Endothelial cell (in vitro differentiated cells): ENCODE measurements at places on chromosomes 4 and X. TPM values are rescaled to one million over a fixed set of nuclear protein-coding genes. Genes with fewer than 3 reads are reported as not detected.

DNA sequence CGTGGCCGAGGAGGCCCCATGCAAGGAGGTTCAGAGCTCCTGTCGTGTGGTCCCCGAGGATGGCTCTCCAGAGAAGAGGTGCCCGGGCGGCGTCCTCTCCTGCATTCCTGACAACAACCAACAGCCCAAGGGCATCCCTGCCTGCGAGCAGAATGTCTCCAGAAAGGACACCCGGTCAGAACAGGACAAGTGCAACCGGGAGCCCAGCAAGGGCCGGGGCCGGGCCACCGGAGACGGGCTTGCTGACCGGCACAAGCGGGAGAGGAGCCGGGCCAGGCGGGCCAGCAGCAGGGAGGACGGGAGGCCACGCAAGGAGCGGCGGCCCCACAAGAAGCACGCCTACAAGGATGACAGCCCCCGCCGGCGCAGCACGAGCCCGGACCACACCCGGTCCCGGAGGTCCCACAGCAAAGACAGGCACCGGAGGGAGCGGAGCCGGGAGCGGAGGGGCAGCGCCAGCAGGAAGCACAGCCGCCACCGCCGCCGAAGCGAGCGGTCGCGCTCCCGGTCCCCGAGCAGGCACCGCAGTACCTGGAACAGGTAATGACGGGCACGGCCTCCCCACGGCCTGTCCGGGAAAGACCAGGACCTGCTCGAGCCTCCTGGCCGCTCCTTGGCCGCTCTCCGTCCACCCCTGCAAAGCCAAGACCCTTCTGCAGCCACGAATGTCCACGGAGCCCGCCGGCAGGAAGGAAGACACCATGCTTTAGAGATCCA lies 9.8 kb downstream of the AKAP17A start:
- no peak overlapping the region for H3K27ac ChIP-seq
- peaks cover 16% of the 10 kb centered on the region for H3K27me3 ChIP-seq
- DNase-seq: no peak
- H3K36me3 ChIP-seq: peaks cover 27% of the 10 kb centered on the region

The PCDH18 gene
- 14.8 TPM for total RNA-seq

- no peak for DNase-seq
- no peak overlapping the region for H3K4me3 ChIP-seq
- no peak overlapping the region for H3K27ac ChIP-seq
- no peaks in the 10 kb centered on the region for H3K4me1 ChIP-seq
Observed at GRCh38 chr4:24764345-24764744, 31.0 kb upstream of the SOD3 start.

GRCh38 chrX:36436361-36436760 lies 516.8 kb downstream of the CFAP47 start:
- H3K27me3 ChIP-seq: no peaks in the 10 kb centered on the region
- H3K36me3 ChIP-seq: no peaks in the 10 kb centered on the region
- H3K27ac ChIP-seq: no peak overlapping the region

DNA sequence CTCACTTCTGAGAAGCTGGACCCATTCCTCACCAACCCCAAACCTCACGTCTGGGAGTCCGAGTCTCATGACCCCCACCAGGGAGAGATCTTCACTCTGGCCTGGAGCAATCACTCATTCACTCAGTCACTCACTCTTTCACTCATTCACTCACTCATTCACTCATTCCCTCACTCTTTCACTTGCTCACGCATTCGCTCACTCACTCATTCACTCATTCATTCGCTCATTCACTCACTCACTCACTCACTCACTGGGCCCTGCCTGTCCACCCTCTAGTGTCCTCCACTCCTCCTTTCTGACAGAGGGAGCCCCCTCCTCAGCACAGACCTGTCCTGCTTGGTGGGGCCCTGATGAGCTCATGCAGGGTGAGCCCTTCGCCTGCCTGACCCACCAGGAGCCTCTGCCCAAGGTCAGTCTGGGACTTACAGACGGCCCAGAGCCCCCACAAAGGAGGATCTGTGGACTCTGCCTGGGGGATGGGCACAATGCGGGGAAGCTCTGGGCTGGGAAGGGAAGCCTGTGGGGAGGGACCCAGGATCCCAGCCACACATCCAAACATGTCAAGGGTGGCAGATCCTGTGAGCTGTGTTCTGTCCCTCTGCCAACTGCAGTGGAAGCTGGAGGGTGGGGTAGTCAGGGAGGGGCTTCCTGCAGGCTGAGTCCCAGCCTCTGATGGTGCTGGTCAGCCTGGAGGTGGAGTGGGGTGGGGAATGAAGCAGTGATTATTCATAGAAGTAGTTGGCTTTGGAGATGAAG lies 18.5 kb downstream of the CPZ start:
- no peak overlapping the region for H3K4me3 ChIP-seq
- H3K36me3 ChIP-seq: peaks cover 3% of the 10 kb centered on the region
- DNase-seq: no peak
- peaks cover 10% of the 10 kb centered on the region for H3K27me3 ChIP-seq
- H3K4me1 ChIP-seq: peaks cover 7% of the 10 kb centered on the region

DNA sequence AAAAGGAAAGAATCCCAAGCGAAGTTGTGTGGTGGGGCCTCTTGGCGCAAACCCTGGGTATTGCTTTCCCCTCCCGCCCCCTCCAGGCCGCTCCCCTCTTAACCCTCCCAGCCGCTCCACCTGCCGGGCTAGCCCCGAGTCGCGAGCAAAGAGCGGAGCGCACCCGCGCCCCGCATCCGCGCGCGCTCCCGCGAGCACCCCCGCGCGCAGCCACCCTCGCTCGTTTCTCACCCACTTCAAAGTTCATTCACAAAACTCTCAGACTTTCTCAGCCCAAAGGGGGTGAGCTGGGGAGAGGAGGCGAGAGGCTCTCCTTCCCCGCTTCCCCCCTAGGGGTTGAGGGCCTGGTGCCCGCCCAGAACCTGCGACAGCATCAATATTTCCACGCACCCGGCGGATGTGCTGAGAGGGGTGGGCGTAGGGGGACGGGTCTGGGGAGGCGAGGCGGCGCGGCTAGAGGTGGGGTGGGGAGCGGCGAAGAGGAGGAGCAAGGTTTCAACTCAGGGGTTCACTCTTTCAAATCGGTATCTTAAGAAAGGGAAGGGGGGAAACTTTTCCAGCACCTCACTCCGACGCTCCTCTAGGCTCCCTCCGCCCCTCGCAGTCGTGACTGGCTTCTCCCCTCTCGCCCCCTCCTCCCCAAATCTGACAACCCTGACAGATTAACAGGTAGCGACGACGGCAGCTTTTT lies 1.8 kb downstream of the MAML3 start:
- peak overlapping the region; percentile 84 for H3K27ac ChIP-seq
- H3K4me1 ChIP-seq: peaks cover 30% of the 10 kb centered on the region
- peaks cover 4% of the 10 kb centered on the region for H3K36me3 ChIP-seq
- peak; percentile 78 for DNase-seq
- H3K27me3 ChIP-seq: peaks cover 14% of the 10 kb centered on the region

DNA sequence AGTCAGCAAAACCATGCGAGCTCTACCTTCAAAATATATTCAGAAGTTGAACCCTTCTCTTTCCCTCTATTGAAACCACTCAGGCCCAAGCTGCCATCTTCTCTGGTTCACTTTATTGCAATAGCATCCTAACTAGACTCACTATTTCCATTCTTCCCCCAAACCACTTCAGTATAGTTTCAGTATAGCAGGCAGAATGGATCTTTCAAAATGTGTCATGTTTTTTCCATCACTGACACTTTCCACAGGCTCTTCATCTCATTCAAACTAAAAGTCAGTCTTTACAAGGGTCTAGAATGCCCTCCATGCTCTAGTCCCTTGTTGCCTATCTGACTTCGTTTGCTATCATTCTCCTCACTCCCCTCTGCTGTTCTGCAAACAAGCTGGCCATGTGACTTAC lies 274.4 kb downstream of the IDS start:
- no peak overlapping the region for H3K27ac ChIP-seq
- DNase-seq: no peak
- no peaks in the 10 kb centered on the region for H3K36me3 ChIP-seq
- H3K4me1 ChIP-seq: no peaks in the 10 kb centered on the region

- H3K4me3 ChIP-seq: no peak overlapping the region
- H3K27ac ChIP-seq: no peak overlapping the region
- peaks cover 4% of the 10 kb centered on the region for H3K27me3 ChIP-seq
Observed at GRCh38 chr4:1360423-1361283, 13.6 kb downstream of the UVSSA start.

DNA sequence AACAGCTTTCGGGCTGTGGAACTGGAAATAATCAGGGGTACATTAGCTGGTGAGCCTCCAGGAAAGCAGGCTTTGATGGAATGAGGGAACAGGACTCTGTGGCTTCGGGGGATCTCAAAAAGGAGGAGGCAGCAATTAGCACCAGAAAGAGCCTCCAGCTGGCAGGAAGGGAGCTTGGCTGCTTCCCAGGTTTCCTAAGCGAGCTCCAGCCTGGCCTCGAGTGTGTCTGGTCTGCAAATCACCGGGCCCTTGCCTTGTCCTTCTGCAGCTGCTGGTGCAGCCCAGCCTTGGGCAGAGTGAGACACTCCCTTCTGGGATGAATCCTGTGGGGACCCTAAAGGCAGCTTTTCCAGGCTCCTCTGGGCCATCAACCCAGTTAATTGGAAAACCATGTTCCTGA lies 10.7 kb upstream of the PDHA1 start:
- H3K36me3 ChIP-seq: no peaks in the 10 kb centered on the region
- no peaks in the 10 kb centered on the region for H3K27me3 ChIP-seq
- H3K27ac ChIP-seq: no peak overlapping the region
- no peaks in the 10 kb centered on the region for H3K4me1 ChIP-seq
- no peak for DNase-seq

The XK gene
- 0.31 TPM for total RNA-seq

GRCh38 chr4:23889814-23890341 lies at the start of gene PPARGC1A:
Gene PPARGC1A (minus strand): TSS chr4:23890047. CDS start chr4:23889957, 90 bp downstream.
- H3K4me3 ChIP-seq: peak within 1 kb of the TSS; percentile 79
- no peaks in the 10 kb centered on the region for H3K36me3 ChIP-seq
- DNase-seq: no peak
- H3K4me1 ChIP-seq: peaks cover 22% of the 10 kb centered on the region

DNA sequence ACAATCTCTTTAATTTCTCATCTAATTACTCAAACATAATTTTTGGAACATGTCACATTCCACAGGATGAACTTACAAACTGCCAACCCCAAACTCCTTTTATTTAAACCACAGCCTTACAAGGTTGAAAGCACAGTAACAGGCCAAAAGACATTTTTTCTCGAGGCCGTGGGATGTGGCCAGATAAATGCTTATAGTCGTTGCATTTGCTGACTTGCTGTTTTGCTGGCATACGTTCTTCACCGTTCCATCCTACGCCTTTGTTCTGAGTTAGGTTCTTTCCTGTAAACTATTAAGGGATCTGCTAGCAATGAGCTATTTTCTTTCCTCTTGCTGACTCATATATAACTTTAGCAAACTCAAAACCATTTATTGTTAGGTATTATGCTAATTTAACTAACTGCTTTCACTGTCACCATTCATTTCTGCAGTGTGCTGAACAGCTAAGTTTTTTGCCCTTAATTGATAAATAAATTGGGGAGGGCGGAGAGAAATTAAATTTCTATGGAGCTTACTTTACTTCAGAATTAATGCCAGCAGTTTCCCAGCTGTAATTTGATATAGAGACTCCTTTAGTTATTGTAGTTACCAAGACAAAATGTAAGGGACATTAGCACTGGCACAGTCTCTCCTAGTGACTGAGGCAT lies 135.1 kb upstream of the PACRGL start:
- no peaks in the 10 kb centered on the region for H3K4me1 ChIP-seq
- no peak for DNase-seq
- H3K27me3 ChIP-seq: no peaks in the 10 kb centered on the region
- H3K36me3 ChIP-seq: no peaks in the 10 kb centered on the region
- H3K27ac ChIP-seq: no peak overlapping the region
- H3K4me3 ChIP-seq: no peak overlapping the region

- DNase-seq: no peak
- no peak overlapping the region for H3K4me3 ChIP-seq
- H3K4me1 ChIP-seq: no peaks in the 10 kb centered on the region
- H3K27me3 ChIP-seq: peaks cover 4% of the 10 kb centered on the region
- no peak overlapping the region for H3K27ac ChIP-seq
Observed at GRCh38 chrX:70496491-70496890, 51.9 kb downstream of the DLG3 start.

The REELD1 gene
- total RNA-seq: 0.26 TPM

DNA sequence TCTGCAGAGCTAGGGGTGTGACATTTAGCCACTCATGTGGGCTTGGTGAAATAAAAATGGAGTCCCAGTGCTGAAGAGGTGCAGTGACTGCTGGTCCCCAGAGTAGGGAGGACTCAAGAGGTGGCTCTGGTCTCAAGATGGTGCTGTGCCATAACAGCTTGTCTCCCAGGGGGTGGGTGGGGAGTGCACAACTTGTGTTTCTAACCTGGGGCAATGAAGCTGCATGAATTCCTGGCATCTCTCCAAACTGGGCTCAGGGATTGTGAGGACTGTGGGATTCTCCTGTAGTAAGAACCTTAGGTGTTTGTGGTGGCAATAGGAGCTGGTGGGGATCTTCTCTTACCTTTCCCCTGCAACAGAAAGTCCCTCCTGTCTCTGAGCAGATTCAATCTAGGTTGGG lies 278.9 kb upstream of the SFRP2 start:
- DNase-seq: no peak
- peaks cover 2% of the 10 kb centered on the region for H3K27me3 ChIP-seq
- no peaks in the 10 kb centered on the region for H3K4me1 ChIP-seq
- no peak overlapping the region for H3K27ac ChIP-seq
- no peak overlapping the region for H3K4me3 ChIP-seq

DNA sequence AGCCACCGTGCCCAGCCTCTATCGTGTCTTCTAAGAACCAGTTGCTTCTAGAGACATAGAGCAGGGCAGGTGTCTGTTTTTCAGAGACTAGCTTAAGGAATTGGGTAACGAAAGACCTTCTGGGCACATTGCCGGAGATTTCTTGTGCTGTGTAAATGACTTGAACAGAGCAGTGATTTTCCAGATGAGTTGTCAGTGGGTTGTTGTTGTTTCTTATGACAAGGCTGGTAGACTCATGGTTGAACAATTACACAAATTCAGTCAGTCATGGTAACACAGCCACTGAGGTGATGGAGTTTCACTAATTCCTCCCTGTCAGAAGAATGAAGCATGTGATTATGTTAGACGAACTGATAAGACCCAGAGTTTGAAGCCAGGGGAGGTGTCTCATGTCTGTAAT lies 20.5 kb upstream of the DDX3X start:
- H3K27me3 ChIP-seq: peaks cover 2% of the 10 kb centered on the region
- H3K4me1 ChIP-seq: no peaks in the 10 kb centered on the region

DNA sequence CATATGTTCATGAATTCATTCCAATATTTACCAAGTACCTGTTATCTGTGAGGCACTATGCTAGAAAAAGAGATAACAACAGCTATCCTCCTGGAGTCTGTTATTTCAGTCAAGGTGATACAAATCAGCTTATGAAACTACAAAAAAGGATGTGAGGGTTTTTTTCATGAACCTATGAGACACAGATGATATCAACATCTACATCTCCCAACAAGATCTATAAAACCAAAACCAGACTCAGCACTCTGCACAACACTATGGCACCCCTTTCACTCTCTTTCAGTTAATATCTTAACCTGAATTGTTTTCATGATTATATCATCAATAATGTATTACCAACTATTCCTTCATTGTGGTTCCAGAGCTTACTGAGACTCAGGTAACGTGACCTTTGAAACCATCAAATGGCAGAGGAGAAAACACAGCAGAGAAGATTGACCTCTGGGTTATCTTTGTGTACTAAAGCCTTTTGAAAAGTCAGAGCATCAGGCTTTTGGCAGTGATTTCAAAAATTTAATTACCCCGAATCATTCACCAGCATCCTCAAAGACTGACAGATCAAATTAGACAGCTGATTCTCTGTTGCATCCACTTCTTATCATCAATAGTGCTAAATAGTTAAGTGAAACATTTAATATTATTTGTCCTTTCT lies 244.6 kb upstream of the FTHL17 start:
- H3K27ac ChIP-seq: no peak overlapping the region
- H3K27me3 ChIP-seq: no peaks in the 10 kb centered on the region
- H3K4me1 ChIP-seq: no peaks in the 10 kb centered on the region
- H3K4me3 ChIP-seq: no peak overlapping the region

- H3K36me3 ChIP-seq: no peaks in the 10 kb centered on the region
- no peaks in the 10 kb centered on the region for H3K4me1 ChIP-seq
- no peak for DNase-seq
- H3K4me3 ChIP-seq: no peak overlapping the region
- no peaks in the 10 kb centered on the region for H3K27me3 ChIP-seq
- no peak overlapping the region for H3K27ac ChIP-seq
Observed at GRCh38 chr4:67234296-67234695, 311.0 kb downstream of the CENPC start.

The USP26 gene
- total RNA-seq: not detected
